ENCODE measurements at places on chromosomes 7 and 10.

GRCh38 chr7:115271332-115272235 is 349.7 kb downstream of the MDFIC start:
- no peak for DNase-seq

DNA sequence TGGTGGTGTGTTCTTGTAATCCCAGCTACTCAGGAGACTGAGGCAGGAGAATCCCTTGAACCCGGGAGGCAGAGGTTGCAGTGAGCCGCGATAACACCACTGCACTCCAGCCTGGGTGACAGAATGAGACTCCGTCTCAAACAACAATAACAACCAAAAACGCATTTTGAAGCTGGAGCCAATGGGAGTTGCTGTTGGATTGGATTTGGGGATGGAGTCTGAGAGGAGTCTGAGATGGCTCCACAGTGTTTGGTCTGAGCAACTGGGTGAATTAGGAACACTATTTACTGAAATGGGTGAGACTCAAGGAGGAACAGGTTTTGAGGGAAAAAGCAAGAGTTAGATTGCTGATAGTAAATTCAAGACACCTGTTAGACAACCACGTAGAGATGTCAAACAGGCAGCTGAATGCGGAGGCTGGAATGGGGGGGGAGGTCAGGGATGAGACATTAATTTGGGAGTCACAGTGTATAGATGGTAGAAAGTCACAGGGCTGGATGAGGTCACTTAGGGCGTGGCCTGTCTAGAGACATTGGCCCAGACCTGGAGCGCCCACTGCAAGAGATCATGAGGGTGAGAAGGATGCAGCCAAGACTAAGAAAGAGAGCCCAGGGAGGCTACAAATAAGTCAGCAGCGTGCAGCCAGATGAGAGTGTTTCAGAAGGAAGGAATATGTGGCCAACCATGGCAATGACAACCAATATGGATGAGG is 56.4 kb downstream of the CYCS start:
- DNase-seq: no peak

- no peak for DNase-seq
These were observed 61.4 kb downstream of the ASB13 start for GRCh38 chr10:5604961-5605360.

- no peak for DNase-seq
These were observed 28.9 kb downstream of the HTRA1 start for GRCh38 chr10:122490268-122490667.

- DNase-seq: no peak
These were observed 402.6 kb upstream of the ANKRD30A start for GRCh38 chr10:36722777-36723176.

DNA sequence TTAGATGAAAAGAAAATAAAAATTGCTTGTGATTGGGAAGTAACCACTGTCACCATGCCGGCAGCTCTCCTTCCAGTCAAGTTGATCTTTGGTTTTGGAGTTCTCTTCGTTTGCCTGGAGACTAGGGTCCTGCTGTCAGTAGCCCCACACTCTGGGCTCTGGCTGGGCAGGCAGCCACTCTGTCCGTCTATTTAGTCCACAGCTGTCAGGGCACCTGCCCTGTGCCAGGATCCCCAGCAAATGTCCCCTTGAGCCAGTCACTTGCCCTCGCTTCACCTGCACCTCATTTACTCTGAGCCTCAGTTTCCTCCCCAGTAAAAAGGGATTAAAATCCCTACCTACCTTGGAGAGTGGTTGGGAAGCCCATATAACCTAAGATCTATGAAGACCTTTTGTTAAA is 55.5 kb downstream of the PAX2 start:
- DNase-seq: no peak

DNA sequence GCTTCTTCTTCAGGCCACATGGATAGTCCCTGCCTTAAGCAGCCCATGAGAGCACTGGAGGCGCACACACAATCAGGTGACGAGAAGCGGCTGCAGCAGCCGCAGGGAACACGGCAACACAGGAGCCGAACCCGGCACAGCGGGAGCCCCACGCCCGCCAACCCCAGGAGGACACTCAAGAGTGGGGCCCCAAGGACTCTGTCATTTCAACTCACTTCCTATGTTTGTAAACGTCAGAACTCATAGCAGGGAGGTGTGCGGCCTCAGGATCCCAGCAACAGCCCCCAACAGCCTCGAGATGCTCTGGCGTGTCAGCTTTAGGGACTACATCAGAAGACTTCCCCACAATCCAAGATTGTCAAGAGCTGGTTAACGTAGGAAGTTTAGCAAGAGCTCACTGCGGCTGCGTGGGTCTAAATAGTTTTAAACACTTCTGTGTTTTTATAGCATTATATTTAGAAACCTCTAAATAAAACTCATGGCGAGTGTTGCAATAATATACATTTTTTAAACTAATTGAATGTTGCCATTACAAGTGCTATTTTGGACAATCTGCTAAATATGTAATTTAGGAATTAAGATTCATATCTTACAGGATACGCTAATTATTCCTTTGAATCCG is 123.4 kb downstream of the MAD1L1 start:
- DNase-seq: no peak

GRCh38 chr10:99869581-99870122 is 87.2 kb downstream of the ABCC2 start:
- DNase-seq: no peak

- DNase-seq: no peak
These were observed 161.2 kb downstream of the CELF2 start for GRCh38 chr10:11178606-11179515.

All from HAP-1 (cell line).